ENCODE measurements at places on chromosomes 13 and 19.

DNA sequence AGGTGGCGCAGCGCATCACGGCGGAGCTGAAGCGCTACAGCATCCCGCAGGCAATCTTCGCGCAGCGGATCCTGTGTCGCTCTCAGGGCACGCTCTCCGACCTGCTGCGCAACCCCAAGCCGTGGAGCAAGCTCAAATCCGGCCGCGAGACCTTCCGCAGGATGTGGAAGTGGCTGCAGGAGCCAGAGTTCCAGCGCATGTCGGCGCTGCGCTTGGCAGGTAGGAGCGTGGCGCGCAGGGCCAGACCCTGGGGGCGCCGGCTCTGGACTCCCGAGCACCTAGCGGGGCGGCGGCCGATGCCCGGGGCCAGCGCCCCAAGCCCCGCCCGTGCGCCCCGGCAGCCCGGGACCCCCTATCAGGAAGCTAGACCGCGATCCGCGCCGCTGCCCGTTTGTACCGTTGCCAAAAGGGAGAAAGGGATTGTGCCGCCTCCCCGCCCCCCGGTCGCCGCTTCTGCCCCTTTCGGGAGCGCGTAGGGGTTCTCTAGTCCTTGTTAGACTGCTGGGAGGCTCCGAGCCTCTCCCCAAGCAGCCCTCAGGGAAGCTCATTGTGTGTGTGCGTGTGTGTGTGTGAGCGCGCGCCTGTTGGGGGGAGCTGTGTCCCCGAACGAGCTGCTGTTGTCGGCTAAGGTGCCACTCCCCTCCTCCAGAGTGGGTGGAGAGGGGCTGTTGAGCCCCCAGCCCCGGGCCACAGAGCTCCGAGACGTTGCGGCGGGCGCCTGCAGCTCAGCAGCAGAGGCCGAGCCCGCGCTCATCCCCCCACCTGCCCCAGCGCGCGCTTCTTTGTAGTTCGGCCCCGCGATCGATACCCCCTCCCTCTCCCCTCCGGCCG, 1.5 kb downstream of the ONECUT3 start:
- DNase-seq, result peak; percentile 38

DNA sequence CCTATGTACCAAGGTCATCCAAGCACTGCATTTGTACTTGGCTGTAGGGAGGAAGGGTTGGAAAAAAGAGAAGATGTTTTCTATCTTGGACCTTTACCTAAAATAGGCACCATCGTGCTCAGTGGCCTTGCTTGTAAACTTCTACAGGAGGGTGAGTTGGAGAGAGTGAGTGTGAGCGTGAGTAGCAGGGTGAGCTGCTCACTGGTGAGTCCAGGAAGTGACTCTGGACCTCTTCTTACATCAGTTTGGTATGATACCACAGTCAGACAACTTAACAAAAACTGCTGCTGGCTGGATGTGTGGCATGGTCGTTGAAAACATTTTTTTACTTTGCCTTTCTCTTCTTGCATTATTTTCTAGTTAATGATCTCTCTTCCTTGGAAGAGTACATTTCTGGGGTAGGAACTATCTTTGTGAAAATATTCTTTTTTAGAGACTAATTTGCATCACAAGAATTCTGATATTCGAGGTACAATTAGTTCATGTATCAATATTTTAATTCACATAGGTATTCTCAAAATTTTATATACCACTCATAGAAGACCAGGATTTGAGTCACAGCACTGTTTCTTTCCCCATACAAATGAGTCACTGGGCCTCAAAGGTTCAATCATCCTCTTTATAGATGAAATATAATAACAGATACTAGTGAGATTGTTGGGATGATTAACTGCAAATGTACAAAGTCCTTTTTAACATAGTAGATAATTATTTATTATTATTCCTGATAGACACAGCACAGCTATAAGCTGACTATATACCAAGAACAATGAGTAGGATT, 651 bp downstream of the SERPINE3 start:
- DNase-seq, result no peak

- no peak for DNase-seq
Observed at GRCh38 chr13:38430796-38431195, 81.1 kb downstream of the UFM1 start.

DNA sequence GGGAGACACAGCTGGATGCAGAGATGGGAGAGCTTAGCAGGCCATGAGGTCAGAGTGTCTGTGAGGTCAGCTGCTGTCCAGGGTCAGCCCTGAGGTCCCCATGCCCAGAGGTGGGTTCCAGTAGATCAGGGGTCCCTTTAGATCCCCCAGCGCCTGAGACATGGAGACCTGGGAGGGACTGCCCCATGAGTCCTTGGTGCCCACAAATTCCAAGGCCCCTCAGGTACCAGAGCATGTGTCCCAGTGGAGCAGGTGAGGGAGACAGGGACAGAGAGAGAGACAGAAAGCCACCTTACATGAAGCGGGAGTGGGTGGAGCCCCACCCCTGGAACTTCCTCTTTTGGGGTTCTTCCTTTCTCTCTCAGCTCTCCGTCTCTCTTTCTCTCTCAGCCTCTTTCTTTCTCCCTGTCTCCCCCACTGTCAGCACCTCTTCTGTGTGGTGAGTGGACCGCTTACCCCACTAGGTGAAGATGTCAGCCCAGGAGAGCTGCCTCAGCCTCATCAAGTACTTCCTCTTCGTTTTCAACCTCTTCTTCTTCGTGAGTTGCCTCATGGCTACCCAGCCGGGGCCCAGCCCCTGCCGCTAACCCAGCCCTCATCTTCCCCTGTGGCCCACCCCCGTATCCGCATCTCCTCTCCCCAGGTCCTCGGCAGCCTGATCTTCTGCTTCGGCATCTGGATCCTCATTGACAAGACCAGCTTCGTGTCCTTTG, at the start of gene CD37:
Gene CD37, plus strand, starts transcription at position 336 of the 713 bp plus-strand sequence. Its CDS starts 135 bp downstream, at position 471.
- DNase-seq, result no peak

DNA sequence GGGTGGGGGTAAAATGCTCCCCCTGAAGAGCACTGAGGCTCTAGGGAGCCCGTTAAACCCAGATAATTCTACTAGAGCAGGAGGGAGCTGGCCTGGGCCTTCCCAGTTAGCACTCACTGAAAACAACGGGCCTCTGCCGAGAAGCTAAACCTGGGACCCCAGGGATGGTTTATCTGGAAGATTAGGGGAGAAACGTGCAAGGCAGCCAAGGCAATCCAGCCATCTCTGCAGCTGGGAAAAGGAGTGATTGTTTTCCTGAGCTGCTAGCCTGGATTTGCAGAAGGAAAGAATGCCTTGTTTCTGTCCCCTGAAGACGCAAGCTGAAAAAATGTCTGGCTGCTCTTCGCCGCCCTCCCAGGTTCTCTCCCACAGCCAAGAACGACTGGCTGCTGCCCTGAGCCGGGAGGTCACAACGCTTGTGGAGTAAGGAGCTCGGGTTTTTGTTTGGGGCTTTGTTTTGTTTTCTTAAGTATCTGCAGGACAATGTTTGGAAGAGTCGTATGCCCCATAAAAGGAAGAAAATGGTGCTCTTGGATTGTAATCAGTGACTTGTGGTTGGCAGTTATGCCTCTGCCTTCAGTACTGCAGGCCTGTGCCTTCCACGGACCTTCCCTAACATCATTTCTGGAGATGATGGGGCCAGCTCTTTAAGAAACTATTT, 31.5 kb downstream of the COL4A2 start:
- no peak for DNase-seq

- no peak for DNase-seq
Observed at GRCh38 chr13:51620165-51620983, 36.1 kb downstream of the WDFY2 start.

GRCh38 chr19:18611327-18612050, 1.2 kb upstream of the TMEM59L start:
- no peak for DNase-seq

DNA sequence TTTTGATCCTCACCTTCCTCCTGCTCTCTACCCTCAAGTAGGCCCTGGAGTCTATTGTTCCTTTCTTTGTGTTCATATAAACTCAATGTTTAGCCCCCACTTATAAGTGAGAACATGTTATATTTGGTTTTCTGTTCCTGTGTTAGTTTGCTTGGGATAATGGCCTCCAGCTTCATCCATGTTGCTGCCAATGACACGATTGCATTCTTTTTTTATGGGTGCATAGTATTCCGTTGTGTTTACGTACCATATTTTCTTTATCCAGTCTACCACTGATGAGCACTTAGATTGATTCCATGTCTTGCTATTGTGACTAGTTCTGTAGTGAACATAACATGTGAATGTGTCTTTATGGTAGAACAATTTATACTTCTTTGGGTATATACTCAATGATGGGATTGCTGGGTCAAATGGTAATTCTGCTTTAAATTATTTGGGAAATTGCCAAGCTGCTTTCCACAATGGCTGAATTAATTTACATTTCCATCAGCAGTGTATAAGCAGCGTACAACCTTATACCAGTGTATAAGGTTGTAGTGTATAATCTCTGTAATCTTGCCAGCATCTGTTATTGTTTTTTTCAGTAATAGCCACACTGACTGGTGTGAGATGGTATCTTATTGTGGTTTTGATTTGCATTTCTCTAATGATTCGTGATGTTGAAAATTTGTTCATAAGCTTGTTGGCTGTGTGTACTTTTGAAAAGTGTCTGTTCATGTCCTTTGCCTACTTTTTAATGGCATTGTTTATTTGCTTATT, 288.9 kb downstream of the KCNRG start:
- no peak for DNase-seq

- DNase-seq, result no peak
Observed at GRCh38 chr19:55373306-55373992, 3.2 kb upstream of the TMEM190 start.

DNA sequence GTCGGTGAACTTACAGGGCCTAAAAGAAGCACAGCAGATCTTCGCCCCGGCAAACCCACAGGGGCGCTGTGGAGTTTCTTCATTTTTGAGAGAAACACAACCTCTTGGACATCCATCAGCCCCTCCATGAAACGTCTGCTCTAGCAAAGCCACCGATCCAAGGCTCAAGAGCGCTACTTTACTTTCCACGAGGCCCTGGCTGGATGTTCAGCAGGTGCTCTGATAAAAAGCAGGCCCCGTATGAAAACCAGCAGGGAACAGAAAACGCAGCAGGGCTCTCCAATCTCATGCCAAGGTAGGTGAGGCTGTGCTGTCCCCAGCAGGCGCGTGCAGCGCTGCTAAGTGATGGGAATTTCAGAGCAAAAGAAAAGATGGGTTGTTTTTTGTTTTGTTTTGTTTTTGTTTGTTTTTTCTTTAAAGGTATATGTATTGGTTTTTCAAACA, 86.7 kb downstream of the IRS2 start:
- no peak for DNase-seq

DNA sequence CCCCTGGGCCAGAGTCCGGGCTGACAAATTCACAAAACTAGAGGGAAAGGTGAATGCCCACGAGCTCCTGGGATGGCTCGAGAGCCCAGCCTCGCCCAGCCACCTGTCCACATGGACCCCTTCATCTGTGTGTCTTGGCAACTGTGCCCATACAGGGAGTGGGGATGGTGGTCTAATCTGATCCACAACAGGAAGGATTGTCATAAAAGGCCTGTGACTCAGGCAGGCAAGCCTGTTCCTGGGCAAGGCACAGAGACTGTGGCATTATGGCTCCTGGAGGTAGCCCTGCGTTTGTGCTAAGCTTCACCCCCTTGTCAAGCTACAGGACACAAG, 20.0 kb downstream of the CAPS start:
- DNase-seq, result no peak

- DNase-seq, result no peak
Observed at GRCh38 chr13:46296921-46297320, 85.2 kb downstream of the LRRC63 start.

DNA sequence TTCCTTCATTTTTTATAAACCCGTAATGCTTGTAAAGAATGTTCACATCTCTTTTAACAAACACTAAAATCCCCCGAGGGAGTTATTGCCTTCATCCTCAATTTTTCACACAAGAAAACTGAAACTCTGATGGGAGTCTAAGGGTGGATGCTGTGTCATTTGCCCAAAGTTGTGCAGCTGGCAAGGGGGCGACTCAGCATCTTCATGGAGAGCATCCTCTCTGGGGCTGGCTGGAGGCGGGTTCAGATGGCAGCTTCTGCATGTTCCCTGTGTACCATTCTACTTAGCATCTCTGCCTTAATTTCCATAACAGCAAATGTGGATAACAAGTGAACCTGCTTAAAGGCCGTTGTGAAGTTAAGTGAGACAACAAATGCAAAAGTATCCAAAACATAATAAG, 256.4 kb downstream of the IRS2 start:
- no peak for DNase-seq

DNA sequence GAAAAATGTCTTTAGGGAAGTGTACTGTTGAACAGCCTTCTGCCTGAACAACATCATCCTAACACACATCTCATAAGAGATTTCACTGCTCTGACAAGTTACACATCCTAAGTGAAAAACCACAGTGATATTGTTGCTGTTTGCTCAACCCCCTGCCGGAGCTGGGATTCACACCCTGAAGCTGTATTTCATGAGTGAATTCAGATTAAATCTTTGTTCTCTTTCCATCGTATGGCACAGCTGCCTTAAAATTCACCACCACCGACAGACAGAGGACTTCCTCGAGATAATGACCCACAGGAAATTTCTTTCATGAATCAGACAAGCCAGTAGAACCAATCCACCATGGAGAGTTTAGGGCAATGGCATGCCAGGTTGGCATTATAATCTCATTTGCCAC, 280.8 kb downstream of the DCT start:
- no peak for DNase-seq

- DNase-seq, result no peak
Observed at GRCh38 chr13:36332986-36333385, 13.2 kb downstream of the SPART start.

Measured in SW 1271 (cell line).